Stimulated activated CD8-positive, alpha-beta memory T cell treated with anti-CD3 and anti-CD28 coated beads, Interleukin-4, amount 100 ng/mL, for 1 hour (primary cell): ENCODE measurements at places on chromosomes 13 and 19.

DNA sequence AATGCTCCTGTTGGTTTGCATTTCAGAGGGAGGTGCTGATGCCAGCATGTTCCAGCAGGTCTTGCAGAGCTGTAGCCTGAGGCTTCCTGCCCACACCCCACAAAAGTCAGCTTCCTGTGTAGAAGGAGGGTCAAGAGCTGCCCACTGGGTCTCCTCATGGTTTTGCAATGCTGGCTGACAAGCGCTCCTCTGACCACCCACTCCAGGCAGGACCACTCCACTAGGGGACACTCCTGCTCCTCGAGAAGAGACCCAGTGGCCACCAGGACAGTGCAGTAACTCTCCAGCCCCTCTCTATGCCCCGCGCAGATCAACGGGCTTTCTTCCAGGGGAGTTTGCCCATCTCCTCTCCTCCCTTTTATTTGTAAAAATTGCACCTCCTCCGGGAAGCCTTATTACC is 72.9 kb upstream of the UQCRFS1 start:
- no peak for DNase-seq

DNA sequence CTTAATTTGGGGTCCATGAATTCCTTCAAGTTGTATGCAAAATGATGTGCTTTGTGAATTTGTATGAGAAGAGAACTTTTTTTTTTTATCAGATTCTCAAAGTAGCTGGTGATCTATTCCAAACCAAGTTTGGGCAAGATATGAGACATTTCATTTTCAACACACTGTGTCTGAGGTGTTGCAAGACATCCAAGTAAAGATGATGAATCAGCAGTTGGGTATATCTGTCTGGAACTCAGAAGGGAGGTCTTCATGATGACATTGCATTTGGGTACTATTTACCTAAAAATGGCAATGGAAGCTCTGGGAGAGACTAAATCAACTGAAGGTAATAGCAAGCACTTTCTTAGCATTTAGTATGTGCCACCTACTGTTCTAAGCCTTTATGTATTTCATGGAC is 2.8 kb downstream of the FAM124A start:
- no peak for DNase-seq

GRCh38 chr13:48775285-48775684 is 121.6 kb downstream of the CYSLTR2 start:
- DNase-seq, result no peak

DNA sequence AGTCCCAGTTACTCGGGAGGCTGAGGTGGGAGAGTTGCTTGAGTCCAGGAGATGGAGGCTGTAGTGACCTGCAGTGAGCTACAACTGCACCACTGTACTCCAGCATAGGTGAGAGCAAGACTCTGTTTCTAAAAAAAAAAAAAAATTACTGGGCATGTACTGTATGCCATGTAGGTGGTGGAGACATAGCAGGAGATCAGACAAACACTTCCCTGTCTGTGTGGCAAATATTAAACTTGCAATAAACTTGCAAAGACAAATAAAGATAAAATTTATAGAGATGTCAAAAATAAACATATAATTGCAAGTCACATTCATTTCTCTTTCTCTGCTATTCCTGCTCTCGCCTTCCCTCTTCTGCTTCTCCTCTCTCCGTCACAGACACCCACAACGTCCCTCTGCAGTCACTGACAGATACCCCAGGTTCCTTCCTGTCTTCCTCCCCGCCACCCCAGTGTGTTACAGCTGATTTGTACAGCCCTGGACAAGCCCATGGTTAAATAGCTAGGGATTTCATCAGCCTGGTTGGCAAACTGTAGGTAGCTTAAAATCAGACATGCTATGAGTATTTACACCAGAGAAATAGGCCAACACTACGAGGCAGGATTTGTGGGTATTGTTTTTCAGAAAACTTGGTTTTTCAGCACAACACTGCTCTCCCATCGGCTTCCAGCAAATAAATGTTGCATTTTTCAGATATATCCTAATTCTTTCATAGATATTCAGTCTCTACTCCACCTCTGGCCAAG is 1.3 kb upstream of the CD177 start:
- DNase-seq, result no peak

DNA sequence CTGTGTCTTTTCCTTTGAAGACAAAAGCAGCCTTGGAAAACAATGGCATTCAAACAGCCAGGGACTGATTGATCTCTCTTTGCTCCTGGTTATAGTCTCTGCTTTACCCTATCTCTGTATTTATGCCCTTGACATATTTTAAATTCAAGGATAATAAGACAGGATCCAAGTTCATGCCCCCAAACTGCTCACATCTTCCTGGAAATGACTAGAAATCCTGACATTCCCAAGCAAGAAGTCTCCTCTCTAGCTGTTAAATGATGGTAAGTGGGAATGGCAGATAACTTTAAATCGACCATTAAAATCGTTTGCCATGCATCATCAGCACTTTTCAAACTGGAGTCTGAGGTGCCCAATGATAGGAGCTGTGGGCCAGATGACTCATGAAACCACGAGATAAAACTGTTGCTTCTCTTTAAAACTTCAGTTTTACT is 435.6 kb downstream of the FOXO1 start:
- no peak for DNase-seq

DNA sequence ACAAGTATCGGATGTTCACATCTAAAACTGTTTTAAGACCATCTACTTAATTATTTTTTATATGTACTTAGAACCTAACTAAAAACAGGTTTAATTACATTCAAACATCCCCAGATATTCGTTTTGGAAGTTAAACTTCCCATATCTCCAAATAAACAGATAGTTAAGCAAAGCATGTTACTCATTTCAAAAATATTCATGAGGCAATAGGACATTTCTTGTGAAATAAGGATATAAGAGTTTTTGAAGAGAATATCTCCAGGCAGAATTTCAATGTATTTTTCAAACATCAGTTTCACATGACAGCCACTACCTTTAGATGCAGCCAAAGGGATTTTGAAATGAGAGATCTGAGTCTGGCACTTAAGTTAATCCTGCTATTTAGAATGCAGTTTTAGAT is 697.5 kb downstream of the SLITRK1 start:
- no peak for DNase-seq

- DNase-seq, result no peak
Measured at GRCh38 chr13:57799624-57800023, 168.1 kb downstream of the PCDH17 start.

- no peak for DNase-seq
Measured at GRCh38 chr13:33351319-33351718, 65.8 kb upstream of the STARD13 start.

GRCh38 chr19:57192077-57192420 is 749 bp downstream of the ZNF264 start:
- no peak for DNase-seq

DNA sequence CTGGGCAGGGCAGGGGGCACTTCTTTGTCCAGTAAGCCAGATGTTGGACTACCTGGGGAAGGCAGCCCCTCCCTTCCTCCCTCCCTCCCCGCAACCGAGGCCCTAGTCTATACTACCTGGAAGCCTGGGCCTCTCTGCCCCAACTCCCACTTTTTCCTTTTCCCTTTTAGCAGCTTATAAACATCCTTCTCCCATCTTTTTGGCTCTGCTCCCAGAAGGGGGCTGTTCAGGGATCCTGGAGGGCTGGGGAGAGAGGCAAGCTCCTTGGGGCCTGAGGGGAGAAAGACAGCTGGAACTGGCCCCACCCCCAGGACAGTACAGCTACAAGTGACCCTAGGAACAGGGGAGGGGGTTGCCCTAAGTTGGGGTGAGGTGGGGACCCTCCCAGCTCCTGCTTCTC is 44.9 kb downstream of the LYL1 start:
- no peak for DNase-seq

DNA sequence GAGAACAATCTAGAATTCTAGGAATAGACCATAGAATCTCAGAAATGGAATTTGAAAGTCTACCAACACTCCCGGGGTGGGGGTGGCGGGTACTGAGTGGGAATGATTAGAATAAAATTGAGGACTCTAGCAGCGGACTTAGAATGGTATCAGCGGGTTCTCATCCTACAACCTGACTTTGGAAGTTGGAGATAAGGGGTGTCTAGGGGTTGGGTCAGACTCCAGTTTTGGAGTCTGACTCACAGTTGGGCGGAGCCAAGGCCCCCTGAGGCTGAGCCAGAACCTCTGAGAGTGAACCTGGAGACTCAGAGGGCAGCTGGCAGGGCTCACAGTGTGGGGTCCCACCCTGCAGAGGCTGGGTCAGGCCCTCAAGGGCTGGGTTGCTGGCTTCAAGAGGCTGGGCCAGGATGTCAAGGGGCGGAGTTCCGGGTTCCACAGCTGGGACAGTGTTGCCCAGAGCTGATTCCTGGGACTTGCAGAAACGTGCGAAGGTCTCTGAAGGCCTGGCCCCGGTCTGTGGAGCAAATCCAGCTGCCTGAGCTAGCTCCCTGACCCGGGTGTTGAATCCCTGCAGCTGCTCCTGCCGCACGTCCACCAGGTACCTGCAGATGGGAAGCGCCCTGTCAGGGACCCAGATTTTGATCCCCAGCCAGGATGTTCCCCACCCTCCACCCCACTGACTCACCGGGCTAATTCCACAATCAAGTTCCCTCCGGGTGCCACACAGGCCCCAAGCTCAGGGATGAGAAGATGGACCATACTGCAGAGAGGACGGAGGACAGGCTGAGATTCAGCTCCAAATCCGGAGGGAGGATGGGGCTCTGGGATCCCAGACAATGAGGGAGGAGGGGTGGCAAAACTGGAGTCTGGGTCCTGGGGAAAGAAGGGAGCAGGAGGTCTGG is 1.6 kb upstream of the TNNI3 start:
- no peak for DNase-seq

GRCh38 chr13:53631511-53631910 is 602.9 kb downstream of the OLFM4 start:
- DNase-seq, result no peak

GRCh38 chr13:106423530-106423929 is 111.9 kb downstream of the EFNB2 start:
- no peak for DNase-seq
